ENCODE measurements at places on chromosomes 2 and 18.

DNA sequence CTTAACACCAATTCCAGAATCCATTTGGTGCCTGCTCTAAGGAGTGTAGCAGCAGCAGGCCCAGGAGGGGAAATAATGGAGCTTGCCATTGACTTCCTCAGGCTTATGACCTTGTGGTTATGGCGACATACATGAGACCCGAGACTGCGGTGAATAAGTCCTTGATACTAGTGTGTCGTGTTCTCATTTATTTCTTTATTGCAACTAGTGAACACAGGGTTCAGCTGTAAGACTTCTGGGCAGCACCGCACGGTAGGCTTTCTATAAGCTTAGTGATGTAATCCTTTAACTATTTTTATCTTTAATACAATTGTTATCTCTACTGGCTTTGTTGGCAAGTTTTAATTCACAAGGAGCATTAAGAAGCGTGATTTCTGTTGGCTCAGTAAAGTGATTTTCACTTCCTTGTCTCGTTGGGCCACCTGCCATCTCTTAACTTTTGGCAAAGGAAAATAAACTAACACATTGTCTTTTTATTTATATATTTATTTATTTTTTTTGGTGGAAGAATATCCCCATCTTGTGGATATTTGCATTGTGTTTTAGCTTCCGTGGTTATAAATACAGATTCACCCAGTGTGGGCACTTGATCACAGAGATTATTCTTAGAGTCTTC lies 139.8 kb downstream of the LTBP1 start:
- no peak for DNase-seq

- no peak for DNase-seq
Measured at GRCh38 chr18:10195529-10195928, 258.9 kb upstream of the APCDD1 start.

DNA sequence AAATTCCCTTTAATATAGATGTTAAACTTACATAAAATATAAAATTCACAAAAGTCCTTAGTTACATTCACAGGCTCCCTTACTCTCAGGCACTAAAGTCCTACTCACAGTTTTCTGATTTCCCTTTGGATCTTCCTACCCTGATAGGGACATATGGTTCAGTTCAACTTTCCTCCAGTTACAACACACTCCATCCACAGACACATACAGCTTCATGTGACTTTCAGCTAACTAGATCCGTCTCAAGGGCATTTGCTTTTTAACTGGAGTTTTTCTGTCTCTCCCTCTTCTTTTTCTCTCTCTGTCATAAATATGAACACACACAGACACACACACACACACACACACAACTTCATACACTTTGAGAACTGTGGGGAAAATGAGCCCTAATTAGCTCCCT lies 419.2 kb downstream of the LRP1B start:
- DNase-seq: no peak

DNA sequence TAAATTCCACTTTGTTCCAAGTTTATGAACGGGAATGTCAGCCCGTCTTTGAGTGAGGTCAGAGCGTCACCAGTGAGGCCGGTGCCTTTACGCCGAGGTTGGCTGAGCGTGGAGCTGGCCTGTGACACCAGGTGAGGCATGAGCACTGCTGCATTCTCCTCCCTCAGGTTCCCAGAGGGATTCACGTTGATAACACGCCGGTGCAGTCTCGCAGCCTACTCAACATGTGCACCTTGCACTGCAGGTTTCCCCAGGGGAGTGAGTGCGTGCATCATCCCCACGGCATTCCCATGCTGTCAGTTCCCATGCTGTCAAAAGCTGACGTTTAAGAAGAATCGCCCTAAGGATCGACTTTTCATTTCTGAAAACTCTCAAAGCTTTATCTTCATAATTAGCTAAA lies 213.3 kb downstream of the LDLRAD4 start:
- DNase-seq: no peak

- no peak for DNase-seq
Measured at GRCh38 chr2:232238108-232238507, 140.4 kb upstream of the ALPP start.

DNA sequence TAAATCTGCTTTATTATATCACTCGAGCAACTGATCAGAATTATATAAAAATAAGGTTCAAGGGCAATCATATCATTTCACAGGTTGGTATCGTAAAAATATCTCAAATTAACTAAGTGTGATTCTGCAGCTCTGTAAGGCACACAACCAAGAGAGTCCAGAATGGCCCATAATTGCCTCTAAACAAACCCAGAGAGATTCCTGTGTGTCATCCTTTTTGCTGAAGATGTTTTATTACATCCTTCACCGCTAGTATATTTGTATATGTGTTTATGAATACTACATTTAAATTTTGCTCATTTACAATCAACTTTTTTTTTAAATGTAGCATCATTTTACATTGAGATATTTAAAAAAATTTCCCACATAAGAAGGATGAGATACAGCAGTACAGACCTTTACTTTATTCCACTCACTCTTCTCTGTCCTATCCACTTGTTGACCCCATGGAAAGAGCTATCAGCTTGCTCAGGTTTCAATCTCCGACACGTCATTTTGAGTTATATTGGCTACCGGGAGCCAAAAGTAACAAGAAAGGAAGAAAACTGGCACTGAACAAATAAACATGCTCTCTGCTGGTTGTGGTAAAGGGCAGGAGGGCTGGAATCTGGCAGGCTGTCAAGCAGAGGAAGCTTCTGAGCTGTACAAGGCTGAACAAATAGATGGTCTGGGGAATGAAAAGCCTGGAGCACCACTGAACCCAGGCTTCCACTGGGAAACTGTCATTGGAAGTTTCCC lies 23.1 kb downstream of the PLA2R1 start:
- no peak for DNase-seq

- peak; percentile 75 for DNase-seq
Measured at GRCh38 chr2:174561283-174561971, 36.2 kb downstream of the WIPF1 start.

DNA sequence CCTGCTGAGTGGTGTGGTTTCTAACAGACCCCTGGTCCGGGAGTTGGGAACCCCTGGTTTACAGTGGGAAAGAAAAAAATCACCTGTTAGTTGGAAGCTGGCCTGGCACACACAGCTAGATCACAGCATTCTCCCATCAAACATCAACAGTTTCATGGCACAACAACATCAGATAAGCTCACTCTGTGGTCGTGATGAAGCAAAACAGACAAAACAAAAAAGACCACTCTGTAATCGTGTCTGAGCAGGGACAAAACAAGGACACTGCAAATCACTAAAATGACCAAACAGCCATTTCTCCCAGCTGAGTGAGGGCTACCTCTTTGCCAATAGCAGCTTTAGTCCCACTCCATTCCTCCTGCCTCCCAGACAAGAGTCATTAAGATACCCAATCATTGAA lies 9.0 kb upstream of the IMPACT start:
- no peak for DNase-seq

DNA sequence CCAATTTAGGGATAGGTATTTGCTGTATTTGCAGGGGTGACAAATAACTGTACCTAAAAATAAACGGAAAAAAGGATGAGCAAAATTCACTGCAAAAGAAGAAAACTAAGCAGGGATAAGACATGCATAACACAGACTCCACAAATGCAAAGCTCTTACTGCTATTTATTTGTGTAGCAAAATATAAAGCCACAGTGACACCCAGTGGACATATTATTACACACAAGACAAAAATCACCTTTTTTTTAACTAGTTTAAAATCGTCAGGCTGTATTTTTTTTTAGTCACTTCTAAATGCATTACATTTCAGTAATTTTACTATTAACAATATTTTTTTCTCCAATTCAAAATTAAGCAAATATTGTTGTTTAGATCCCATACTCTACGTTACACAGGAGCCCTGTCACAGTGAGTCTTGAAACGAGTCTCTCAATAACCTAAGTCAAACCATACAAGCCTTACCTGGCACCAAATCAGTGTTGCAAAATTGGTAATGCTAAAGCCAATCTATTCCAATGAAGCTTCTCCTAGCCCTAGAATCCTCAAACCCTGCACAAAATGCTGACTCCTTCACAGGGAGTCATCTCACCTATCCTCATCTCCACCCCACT lies 23.7 kb downstream of the METTL4 start:
- DNase-seq: peak; percentile 25

DNA sequence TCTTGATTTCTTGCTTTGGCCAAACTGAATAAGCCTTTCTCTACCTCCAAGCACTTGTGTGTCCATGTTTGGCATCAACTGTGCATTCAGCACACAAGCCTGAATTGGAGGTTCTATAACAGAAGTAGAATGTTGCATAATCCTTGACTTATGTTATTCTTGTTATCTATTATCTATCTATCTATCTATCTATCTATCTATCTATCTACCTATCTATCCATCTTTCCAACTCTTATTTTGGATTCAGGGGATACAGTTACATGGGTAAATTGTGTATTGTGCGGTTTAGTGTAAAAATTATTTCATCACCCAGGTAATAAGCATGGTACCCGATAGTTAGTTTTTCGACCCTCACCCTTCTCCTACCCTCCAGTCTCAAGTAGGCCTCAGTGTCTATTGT lies 319.6 kb downstream of the PTH2R start:
- DNase-seq: no peak

DNA sequence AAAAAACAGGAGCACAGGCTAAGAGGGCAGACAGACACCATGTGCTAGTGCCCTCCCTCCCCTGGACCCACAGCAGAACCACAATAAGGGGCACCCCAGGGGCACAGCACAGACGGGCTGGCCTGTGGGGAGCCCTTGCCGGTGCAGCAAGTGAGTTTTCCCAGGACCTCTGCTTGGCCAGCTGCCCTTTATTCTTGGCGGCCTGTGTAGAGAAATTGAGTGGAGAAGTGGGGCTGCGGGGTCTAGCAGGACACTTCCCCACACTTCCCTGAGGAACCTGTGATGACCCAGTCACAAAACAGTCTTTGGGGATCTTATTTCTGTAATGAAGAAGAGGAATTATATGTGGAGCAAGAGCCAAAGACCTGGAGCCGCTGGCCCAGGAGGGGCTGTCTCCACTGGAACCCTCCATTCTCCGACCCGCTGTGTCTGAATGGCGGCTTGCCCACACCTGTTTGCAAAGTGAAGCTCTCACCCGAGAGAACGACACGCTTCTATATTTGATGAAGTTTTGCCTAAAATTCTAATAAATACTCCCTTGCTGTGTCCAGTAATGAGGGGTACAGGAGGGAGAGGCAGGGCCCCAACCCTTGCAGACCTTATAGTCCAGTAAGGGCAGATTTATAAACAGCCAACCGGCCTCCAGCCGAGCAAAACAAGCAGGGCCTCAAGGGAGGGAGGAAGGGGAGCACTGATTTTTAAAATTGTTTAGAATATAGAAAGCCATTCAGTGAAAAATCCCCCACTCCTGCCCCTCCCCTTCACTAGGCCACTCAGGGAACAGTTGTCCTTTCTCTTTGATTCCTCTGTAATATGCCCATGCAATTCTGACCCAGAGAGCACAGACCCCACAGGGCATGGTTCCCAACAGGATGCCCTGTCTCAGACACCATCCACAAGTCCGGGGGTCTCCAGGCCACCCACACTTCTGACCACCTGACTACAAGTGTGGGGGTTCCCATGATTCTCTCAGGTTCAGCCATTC lies 44.7 kb upstream of the SNED1 start:
- no peak for DNase-seq

Data from NCI-H774 (cell line).